ENCODE measurements at places on chromosomes 1 and 21. TPM values are rescaled to one million over a fixed set of nuclear protein-coding genes. Genes with fewer than 3 reads are reported as not detected.

- DNase-seq: no peak
Observed at GRCh38 chr21:45872902-45873301, 108.7 kb upstream of the COL6A1 start.

GRCh38 chr1:218350035-218350525 lies 4.9 kb downstream of the TGFB2 start:
- DNase-seq: no peak

DNA sequence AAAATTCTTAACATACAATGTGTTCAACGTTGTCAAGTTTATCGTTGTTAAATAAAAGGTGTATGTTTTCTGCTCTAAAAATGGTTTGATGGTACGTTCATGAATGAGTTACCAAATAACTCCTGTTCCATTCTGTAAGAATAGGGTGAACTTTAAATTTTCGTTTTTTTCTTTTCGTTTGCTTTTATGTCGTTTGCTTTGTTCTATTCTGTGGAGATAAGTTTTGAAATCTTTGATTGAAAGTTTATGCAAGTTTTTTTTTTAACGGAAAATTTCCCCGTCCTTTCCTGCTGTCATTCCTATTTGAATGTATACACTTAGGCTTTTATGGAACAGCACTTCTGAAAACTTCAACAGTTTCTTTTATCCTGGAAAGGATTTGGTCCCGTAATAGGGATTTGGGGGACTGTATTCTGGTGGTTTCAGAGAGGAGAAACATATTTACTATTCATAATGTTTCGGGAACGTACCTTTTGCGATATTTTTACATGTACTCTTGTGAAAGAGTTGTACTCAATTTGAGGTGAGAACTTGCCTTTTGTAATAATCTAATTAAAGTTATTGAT lies 1.7 kb downstream of the DR1 start:
- no peak for DNase-seq

GRCh38 chr1:109793089-109793485 lies 29.4 kb upstream of the EPS8L3 start:
- DNase-seq: no peak

- DNase-seq: peak; percentile 58
Observed at GRCh38 chr1:172658871-172659453, at the start of gene FASLG. TSS of gene FASLG (plus strand) at chr1:172659103. CDS start at chr1:172659202, 99 bp downstream.

- no peak for DNase-seq
Observed at GRCh38 chr21:21439761-21440160, 441.6 kb downstream of the NCAM2 start.

GRCh38 chr1:168285971-168286927 lies 5.6 kb downstream of the TBX19 start:
- no peak for DNase-seq

DNA sequence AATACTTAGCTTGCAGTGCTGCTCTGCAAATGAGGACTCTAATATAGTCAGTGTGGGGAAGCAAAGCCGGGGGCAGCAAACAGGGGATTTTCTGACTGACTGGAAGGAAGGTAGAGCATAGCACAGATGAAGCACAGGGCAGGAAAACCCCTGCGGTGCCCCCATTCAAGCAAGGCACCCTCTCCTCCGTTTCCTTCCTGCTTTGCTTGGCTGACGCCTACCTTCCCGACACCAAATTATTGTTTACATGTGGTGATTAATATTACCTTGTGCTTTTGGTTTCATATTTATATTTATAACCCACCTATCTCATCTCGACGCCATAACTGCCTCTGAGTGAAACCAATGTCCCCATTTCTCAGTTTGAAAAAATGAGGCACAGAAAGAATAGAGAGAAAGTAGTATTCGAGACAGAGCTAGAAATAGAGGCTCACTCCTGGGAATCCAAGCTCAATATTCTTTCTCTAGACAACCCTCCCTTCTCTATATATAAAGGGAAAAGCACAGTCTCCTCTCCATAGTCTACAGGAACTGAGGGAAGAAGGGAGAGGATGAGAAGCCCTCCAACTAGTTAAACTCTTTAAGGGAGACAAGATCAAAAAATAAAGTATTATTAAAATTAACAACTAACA lies 41.3 kb downstream of the PIK3C2B start:
- peak; percentile 92 for DNase-seq

DNA sequence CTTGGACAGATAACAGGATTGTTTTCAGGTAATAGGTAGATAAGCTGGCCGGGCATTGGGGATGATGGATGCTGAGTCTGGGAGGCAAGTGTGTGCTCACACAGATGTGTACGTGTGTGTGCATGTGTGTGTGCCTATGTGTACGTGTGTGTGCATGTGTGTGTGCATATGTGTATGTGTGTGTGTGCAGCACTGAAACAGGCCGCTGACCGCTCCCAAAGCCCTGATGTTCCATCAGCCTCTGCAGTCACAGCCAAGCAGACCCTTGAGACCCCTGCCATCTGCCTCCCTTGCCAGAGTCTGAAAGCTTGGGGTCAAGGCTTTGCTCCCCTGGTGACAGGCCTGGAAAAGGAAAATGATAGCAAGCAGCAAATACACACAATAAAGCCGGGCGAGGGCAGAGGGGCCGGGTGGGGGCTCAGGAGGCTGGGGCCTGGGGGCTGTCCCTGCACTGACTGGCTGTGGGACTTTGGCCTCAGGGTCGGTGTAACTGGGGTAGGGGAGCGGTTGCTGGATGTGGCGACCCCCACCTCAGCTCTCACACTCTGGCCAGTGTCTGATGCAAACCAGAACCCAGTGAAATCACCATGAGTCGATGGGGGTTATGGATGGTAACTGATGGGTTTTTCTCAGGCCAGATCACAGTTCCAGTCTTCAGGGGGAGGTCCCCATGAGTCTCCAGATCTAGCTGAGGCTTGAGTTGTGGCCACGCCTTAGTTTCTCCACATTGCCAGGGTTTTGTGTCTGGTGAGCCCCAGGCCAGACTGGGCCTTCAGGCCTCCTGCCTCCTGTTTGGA lies 9.2 kb upstream of the TNFRSF8 start:
- DNase-seq: no peak

GRCh38 chr1:9844756-9845155 lies 21.0 kb upstream of the CLSTN1 start:
- DNase-seq: no peak

- no peak for DNase-seq
Observed at GRCh38 chr1:69110851-69111250, 456.9 kb upstream of the LRRC7 start.

GRCh38 chr1:191963781-191964455 lies 194.3 kb upstream of the RGS18 start:
- no peak for DNase-seq

DNA sequence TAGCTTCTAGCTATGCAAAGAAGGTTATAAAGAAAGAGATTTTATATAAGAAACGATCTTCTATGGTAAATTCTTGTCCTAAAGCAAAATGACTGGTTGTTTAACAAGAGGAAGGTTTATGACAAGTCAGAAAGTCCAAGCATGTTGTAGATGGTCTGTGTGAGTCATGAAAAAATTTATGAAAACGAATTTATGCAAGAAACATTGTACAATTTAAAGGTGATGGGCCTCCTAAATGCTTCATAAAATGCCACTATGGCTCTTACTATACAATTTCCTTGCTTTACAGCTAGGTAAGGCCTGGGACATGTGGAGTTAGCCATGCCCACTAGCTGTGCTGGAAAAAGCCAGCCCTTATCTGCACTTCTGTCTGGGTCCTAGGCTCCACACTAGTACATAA lies 125.4 kb downstream of the PTGER3 start:
- DNase-seq: no peak

- DNase-seq: no peak
Observed at GRCh38 chr21:39885119-39885848, 18.0 kb downstream of the PCP4 start.

- DNase-seq: no peak
Observed at GRCh38 chr1:82697965-82698364, 897.2 kb downstream of the ADGRL2 start.

- no peak for DNase-seq
Observed at GRCh38 chr1:155261493-155261851, 688 bp downstream of the SCAMP3 start.

- DNase-seq: peak; percentile 66
Observed at GRCh38 chr1:41698916-41699860, 214.7 kb upstream of the EDN2 start.

DNA sequence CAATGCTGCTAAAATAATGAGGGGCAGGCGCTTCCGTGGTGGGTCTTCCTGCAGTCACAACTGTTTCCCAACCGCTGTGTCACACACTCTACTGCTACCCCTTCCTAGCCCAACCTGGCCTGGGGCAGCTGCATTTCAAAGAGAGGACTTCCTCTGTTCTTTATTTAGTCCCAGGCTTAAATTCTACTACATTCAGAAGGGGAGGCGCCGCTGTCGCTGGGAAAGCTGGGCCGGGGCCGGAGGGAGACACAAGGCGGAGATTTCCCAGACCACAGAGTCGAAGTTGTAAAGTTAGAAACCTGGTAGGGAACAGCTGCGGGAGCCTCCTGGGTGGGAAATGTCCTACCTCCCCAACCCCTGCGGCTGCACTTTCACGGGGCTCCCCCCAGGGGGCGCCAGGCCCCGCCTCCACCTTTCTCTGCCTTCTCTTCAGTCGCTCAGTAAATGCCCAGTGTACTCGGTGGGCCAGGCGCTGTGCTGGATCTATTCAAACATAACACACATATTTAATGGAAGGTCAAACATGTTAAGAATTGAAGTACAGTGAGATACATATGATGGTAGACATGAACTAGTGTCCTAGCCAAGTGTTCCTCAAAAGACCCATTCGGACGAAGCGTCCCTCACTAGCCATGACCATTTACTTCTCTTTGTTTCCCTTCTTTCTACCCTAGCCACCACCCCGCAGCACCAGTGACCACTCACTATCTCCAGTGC lies 23.1 kb downstream of the DYRK3 start:
- peak; percentile 57 for DNase-seq

DNA sequence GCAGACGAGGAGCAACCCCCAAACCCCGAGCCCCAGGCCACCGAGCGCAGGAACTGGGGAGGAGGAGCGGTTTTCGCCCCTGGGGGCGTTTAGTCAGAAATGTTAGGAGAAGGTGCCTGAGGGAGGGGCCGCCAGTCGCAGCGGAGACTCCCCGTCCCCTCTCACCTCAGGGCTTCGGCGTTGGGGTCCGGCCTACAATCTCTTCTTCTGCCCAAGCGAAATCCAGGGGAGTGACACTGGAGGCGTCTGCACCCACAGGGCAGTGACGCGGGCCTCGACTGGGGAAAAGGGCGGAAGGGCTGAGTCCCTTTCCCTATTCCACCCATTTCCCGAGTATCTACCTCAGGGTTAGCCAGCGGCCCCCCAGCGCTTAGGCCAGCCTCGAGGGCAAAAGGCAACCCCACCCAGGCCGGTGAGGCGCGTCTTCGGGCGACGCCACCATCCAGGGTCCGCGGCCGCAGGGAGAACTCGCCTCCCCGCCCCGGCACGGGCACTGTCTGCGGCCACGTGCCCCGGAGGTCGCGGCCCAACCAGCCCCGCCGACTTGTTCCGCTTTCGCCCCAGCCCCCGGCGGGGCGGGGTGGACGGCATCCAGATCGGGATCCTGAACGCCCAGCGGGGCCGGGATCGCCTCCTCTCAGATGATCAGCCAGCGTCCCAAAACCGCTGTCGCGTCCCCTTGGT lies 118.7 kb upstream of the BARHL2 start:
- no peak for DNase-seq

DNA sequence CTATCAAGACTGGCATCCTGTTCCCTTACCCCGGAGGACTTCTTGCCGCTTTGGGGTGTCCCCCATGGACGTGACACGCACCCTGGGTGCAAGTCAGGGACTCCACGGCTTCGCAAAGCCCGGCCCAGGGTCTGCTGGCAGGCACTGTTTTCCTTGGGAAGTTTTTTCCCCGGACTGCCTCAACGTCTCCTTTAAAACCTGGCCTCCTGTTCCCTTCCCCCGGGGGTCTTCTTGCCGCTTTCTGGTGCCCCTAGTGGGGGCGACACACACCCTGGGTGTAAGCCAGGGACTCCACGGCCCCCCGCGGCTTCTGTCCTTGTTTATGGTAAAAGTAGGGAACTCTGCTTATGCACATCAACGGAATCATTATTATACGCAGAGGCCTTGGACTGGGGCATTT lies 136.6 kb downstream of the LIPI start:
- DNase-seq: no peak

DNA sequence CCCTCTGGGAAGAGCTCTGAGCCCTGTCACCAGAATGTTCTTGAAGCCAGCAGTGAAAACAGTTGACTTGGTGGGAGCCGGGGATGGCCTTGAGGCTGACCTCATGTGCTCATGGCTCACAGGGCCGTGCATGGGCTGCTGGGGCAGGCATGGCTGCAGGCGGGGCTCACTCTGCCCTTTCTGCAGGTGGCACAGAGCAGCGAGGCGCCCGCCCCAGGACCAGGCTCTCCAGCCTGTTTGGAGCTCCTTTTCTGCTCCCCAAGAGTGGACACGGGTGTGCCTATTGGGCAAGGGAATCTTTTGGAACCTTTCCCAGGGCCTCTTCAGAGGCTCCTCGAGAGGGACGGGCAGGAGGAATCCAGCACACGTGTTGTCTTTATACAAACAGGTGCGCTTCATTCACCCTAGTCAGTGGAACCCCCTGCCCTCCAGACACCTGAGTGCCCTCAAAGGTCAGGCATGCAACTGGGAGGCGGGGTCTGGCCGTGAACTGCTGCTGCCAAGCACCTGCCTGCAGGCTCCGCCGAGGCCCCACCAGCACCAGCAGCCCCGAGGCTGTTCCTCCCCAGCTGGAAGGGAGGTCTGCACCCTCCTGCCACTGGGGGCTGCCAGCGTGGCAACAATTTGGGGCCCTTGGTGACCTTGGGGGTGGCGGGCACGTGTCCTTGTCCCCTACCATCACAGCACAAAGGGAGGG lies 2.6 kb upstream of the TTC34 start:
- DNase-seq: no peak

- no peak for DNase-seq
Observed at GRCh38 chr1:13956393-13956792, 256.4 kb downstream of the PRDM2 start.

DNA sequence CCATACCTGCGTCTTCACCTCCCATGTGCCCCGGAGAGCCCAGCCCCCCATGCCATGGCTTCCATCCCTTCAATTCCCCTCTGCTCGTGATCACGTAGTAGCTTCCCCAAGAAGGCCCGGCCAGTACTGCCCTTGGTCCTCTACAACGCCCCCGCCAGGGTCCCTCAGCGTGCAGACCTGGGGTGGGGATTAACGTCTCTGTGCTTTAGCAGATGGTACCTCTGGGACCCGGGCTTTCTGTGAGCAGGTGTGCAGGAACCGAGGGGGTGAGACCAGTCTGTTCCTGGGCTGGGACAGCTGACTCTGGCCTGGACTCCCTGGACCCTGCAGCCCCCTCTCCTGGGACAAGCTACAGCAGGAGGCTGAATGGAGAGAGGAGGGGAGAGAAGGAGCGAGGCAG lies 1.2 kb downstream of the PLCH2 start:
- no peak for DNase-seq

PCSK9 gene
- not detected for total RNA-seq

SPOCD1 gene
- total RNA-seq: 0.54 TPM

SPRR1A gene
- not detected for total RNA-seq

SLC27A3 gene
- 89.8 TPM for total RNA-seq

ADAMTS4 gene
- 0.14 TPM for total RNA-seq

RRP15 gene
- 13.3 TPM for total RNA-seq

SYTL1 gene
- total RNA-seq: 244 TPM

MROH9 gene
- total RNA-seq: not detected

SMAP2 gene
- 95.0 TPM for total RNA-seq

LDLRAD1 gene
- total RNA-seq: not detected

CRYZ gene
- 24.1 TPM for total RNA-seq

HES5 gene
- total RNA-seq: not detected

ARHGEF16 gene
- total RNA-seq: not detected

Measured in natural killer cell (primary cell).